Putamen (tissue), 1 donor: ENCODE measurements at places on chromosomes 7 and 10.

- no peak for DNase-seq
These were observed 140.4 kb upstream of the BMPER start for GRCh38 chr7:33764752-33765451.

GRCh38 chr7:98238976-98239375 lies 13.1 kb downstream of the TECPR1 start:
- DNase-seq: no peak

- DNase-seq: no peak
These were observed 34.9 kb downstream of the VWA2 start for GRCh38 chr10:114273910-114274309.

DNA sequence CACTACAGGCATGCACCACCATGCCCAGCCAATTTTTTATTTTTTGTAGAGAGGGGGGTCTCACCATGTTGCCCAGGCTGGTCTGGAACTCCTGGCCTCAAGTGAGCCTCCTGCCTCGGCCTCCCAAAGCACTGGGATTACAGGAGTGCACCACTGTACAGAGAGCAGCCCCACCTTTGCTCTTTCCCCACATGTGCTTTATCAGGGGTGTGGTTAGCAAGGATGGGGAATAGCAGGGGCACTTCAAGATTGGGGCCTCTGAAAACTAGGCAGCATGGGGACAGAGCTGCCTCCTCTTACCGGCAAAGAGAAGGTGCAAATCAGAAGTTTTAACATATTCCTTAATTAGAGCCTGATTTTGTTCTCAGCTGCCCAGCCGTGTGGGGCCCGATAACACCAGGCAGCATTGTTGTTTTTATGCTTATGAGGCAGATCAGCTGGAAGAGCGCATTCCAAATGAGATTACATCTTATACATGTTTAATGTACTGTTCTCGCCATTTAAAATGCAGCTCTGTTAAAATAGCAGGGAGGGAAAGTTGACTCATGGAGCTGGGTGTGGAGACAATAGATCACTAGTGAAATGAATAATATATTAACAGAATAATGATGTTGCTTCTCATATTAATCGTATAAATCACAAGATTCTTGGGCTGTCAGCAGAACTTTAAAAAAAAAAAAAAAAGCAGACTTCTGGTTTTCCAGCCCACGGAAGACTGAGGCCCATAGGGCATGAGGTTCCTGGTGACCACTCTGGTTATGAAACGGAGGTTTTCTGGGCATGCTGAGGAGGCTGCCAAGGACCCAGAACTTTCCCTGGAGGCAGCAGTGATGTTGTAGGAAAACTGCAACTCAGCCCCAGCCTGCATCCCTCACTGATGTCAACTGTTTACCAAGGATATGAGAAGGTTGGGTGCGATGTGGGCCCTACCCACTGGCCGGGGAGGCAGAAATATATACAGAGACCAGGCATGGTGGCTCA lies 62.5 kb downstream of the TMEM130 start:
- no peak for DNase-seq

- DNase-seq: peak; percentile 33
These were observed 89.2 kb upstream of the PFKP start for GRCh38 chr10:2978111-2978510.

- DNase-seq: no peak
These were observed 210.5 kb downstream of the SLC25A13 start for GRCh38 chr7:96111405-96111804.

- no peak for DNase-seq
These were observed 210.1 kb upstream of the INHBA start for GRCh38 chr7:41912851-41913567.

DNA sequence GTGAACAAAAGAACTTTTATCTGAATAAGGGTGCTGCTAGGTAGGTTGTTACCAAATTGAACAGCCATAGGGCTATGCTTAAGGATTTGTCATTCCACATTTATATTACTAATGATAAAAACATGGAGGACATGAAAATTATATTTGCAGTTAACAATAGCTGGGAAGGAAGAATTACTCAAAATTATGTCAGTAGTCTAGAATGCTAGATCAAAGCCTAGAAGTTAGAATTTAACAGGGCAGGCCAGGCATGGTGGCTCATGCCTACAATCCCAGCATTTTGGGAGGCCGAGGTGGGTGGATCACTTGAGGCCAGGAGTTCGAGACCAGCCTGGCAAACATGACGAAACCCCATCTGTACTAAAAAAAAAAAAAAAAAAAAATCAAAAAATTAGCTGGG lies 9.4 kb downstream of the STK17A start:
- DNase-seq: no peak

DNA sequence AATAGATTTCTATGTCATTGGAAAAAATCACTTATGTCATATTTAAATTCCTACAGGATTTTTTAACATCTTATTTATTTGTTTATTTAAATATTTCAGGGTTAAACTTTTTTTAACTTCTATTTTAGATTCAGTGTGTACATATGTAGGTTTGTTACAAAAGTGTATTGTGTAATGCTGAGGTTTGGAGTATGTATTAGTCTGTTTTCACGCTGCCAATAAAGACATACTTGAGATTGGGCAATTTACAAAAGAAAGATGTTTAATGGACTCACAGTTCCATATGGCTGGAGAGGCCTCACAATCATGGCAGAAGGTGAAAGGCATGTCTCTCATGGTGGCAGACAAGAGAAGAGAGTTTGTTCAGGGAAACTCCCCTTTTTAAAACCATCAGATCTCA lies 65.4 kb downstream of the MGAM2 start:
- no peak for DNase-seq

- DNase-seq: no peak
These were observed 3.1 kb upstream of the PLPP4 start for GRCh38 chr10:120453886-120454285.

- no peak for DNase-seq
These were observed 103.2 kb downstream of the ADCY1 start for GRCh38 chr7:45677311-45677900.

- DNase-seq: no peak
These were observed 467.0 kb upstream of the PODXL start for GRCh38 chr7:132023466-132023865.

GRCh38 chr7:105352018-105352612 lies 36.6 kb downstream of the SRPK2 start:
- DNase-seq: peak; percentile 58

- DNase-seq: no peak
These were observed 39.5 kb upstream of the TECTB start for GRCh38 chr10:112243713-112244112.

DNA sequence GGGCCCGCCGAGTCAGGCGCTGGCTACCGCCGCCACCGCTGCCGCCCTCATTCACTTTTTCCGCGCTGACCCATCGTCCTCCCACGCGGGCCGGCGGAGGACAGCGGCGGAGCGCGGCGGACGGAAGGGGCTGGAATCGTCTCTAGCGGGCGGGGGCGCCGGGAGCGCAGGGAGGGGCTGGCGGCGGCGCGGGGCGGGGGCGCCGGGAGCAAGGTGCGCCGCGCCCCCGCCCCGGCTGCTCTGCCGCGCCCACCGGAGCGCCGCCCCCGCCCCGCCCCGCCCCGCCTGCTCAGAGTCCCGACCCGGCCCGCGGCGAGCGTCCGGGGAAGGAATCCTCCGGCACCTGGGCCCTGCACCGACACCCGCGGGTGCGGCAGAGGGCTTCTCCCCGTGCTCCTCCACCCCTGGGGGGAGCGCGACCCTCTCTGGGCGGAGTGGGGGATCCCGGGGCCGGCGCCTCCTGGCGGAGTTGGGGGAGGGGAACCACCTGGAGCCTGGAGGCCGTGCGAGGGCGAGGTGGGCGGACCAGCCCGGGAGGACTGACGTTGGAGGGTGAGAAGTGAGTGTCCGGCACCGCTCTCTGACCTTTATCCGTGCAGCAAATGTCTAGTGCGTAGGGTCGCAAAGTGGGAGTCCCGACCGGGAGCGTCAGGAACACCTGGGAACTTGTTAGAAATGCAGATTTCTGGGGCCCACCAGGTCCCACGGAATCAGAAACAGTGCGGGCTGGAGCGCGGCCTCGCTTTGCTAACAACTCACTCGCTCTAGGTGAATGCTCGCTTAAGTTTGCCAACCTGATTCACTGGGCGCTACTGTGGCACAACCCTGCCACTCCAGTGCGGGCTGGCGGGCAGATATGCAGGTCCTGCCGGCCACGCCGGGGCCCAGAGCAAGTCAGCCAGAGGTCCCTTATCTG lies at the start of gene COBL:
Gene COBL, minus strand, starts transcription at position 144 of the 916 bp plus-strand sequence. CDS start 176 bp downstream, outside the sequence.
- no peak for DNase-seq

- no peak for DNase-seq
These were observed 505.8 kb downstream of the SUGCT start for GRCh38 chr7:40640566-40640965.

GRCh38 chr10:127100983-127101615 lies 95.3 kb downstream of the INSYN2A start:
- no peak for DNase-seq

- no peak for DNase-seq
These were observed 125.4 kb downstream of the JAZF1 start for GRCh38 chr7:28055161-28055544.

- DNase-seq: no peak
These were observed 540.4 kb downstream of the CNTNAP2 start for GRCh38 chr7:146656988-146657387.

GRCh38 chr10:73646598-73647041 lies 5.3 kb upstream of the MYOZ1 start:
- no peak for DNase-seq

DNA sequence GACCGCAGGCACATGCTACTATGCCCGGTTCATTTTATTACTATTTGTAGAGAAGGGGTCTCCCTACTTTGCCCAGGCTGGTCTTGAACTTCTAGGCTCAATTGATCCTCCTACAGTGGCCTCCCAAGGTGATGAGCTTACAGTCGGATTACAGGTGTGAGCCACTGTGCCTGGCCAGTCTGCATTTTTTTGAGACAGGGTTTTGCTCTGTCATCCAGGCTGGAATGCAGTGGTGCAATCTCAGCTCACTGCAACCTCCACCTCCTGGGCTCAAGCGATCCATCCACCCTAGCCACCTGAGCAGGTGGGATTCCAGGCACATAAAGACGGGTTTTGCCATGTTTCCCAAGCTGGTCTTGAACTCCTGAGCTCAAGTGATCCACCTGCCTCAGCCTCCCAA lies 2.3 kb upstream of the H2BK1 start:
- DNase-seq: no peak

- DNase-seq: no peak
These were observed 57.1 kb upstream of the GRID1 start for GRCh38 chr10:86423739-86424138.

DNA sequence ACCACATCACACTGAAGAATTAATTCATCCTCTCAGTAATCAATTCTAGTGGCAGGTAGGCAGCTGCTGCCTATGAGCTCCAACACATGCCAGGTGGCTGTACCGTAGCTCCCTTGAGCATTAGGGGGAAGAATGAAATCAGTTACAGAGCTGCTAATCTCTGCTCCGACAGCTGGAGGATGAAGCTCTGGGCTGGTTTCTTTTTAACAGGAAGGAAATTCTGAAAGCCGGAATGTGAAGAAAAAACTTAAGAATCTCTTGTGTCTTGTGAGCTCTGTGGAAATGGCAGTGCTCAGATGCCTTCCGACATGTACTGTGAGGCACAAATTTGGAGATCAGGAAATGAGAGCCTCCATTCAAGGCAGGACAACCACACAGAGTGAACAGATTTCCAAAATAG lies 2.8 kb upstream of the AHCYL2 start:
- DNase-seq: no peak

DNA sequence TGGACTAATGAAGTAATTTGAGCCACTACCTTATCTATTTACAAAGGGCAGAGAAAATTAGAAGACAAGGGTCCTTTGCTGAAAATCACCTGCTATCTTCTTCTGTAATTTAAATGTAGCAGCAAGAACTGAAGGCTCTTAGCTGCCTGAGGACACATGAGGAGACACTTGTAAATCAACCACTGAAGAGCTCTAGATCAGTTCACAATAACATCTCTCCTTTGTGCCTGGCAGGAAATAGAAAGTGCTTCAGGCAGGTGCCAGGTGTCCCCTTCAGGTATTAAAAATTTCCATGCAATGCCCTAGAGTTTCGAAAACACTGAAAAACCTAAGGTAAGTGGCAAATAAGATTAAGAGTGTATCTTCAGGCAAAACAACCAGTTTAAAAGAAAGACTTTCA lies 474.6 kb downstream of the GRM8 start:
- DNase-seq: no peak

- no peak for DNase-seq
These were observed 6.1 kb downstream of the PKD1L1 start for GRCh38 chr7:47942132-47942531.

GRCh38 chr7:92815412-92815811 lies 21.0 kb downstream of the CDK6 start:
- DNase-seq: no peak

DNA sequence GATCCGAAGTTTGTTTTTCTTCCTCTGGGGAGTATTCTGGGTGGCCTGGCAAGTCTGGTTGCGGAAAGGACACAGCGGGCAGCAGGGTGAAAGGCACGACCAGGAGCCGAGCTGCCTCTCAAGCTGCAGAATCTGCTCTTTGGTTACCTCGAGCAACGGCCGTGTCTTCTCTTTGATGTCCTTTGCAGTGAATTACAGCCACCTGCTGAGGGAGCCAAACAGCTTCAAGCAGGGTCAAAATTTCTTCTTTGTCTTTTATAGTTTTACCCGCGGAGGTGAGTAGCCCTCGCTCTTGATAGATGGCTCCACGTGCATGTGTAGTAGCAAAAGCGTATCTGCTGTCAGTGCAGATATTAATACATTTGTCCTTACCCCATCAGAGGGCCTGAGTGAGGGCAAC lies 177.3 kb upstream of the MBL2 start:
- DNase-seq: no peak

DNA sequence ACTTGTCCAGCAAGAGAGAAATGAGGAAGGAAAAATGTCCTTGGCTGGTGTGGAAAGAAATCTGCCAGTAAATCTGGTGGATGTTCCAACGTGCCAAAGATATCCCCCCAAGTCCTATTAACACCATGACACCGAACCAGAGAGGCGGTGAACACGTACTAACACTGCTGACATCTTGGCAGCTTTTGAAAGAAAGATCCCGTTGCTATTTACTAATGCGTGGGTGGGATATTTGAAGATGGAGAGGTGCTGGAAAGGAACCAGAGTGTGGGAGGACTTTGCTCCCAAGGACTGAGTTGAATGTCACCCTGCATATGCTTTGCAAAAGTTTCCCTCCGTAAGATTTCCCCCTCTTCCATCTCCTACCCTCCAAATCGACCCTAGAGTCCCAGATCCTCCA lies 7.9 kb downstream of the CCDC3 start:
- DNase-seq: no peak

DNA sequence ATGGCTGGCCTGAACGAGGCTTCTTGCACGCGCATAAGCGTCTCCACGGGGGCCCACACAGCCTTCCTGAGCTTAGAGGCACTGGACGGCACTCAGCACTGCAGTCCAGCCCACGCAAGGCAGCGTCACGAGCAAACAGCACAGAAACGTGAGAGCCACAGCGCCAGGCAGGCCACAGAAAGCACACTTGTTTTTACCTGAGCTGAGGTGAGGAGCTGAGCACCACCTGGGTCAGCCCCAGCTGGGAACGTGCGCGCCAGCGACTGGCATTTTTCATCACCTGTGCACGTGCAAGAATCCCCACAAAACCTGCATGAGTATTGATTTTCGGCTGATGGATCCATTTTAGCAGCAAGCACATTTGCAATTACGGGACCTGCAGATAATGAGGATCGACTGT lies 26.7 kb downstream of the IQCE start:
- DNase-seq: no peak

- no peak for DNase-seq
These were observed 228.2 kb downstream of the PTEN start for GRCh38 chr10:88091490-88092061.
